ENCODE measurements at places on chromosomes 2 and 18. TPM values are rescaled to one million over a fixed set of nuclear protein-coding genes. Genes with fewer than 3 reads are reported as not detected.

Gene GALNT5
- total RNA-seq, result 2.5 TPM

Gene ASB18
- 0.03 TPM for total RNA-seq

Gene FAM228A
- not detected for total RNA-seq

Gene CFAP221
- total RNA-seq, result not detected

Gene DLGAP1
- total RNA-seq, result not detected

Gene CXCR2
- total RNA-seq, result not detected

Gene NUP35
- 31.9 TPM for total RNA-seq

Gene KLHL29
- 5.2 TPM for total RNA-seq

Gene VIL1
- total RNA-seq, result 0.24 TPM

Gene FAM161A
- 8.0 TPM for total RNA-seq

Gene NGEF
- 18.1 TPM for total RNA-seq

Gene RIT2
- not detected for total RNA-seq

Gene CDH19
- total RNA-seq, result 1.2 TPM

Gene ZSCAN30
- 0.95 TPM for total RNA-seq

Gene MAL
- total RNA-seq, result not detected

Gene ZFP36L2
- total RNA-seq, result 36.7 TPM

Gene GNAL
- total RNA-seq, result 8.0 TPM

Gene ATP6V1C2
- total RNA-seq, result 0.28 TPM

Gene SLC25A12
- 13.9 TPM for total RNA-seq

Gene CYTIP
- total RNA-seq, result not detected

Gene GALNT13
- 10.7 TPM for total RNA-seq
